Spinal cord (tissue), 10 donors: ENCODE measurements at places on chromosomes 1 and 21.

GRCh38 chr1:47201179-47201578 lies 11.3 kb upstream of the PDZK1IP1 start:
- DNase-seq: no peak

- no peak for DNase-seq
These were observed at the start of gene CLDN14 for GRCh38 chr21:36479415-36480402. CLDN14 (minus strand) TSS chr21:36480122; CDS start chr21:36461695, 18,427 bp downstream.

DNA sequence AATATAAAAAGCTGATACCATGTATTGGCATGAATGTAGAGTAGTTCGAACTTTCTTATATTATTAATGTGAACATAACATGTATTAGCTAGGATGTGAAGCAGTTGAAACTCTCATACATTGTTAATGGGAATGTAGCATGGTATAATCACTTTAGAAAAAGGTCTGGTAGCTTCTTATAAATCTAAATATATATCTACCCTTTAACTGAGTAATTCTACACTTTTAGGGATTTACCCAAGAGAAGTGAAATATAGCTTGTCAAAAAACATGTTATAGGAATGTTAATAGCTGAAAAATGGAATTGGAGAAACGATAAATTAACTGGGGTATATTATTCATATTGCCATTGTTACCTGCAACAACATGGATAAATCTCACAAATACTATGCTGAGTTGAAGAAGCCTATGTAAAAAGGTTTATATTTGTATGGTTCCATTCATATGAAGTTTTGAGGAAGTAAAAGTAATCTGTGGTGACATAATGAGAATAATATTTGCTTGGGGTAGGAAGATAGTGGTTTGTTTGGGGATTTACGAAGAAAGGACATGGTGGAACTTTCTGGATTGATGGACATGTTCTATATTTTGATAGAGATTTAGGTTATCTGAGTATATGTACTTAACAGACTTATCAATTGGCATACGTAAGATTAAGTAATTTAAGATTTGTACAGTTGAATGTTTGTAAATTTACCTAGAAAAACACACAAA lies 76.6 kb downstream of the MAST2 start:
- no peak for DNase-seq

DNA sequence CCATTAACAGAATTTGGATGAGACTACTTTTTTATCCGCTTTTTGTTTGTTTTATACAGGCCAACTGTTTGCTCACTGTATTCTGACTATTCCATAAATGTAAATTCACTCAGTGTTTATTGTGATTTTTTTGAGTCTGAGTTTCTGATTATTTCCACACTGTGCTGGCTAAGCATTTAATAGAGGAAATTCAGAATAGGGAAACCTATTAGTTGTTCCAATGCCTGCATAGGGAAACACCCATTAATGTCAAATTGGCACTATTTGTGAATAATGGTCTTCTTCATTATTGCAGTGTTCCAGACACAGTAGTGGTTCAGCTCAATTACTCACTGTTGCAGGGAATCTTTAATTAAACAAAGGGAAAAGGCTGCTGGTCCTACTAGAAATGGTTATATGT lies 174.7 kb upstream of the SGIP1 start:
- DNase-seq: peak; percentile 91

DNA sequence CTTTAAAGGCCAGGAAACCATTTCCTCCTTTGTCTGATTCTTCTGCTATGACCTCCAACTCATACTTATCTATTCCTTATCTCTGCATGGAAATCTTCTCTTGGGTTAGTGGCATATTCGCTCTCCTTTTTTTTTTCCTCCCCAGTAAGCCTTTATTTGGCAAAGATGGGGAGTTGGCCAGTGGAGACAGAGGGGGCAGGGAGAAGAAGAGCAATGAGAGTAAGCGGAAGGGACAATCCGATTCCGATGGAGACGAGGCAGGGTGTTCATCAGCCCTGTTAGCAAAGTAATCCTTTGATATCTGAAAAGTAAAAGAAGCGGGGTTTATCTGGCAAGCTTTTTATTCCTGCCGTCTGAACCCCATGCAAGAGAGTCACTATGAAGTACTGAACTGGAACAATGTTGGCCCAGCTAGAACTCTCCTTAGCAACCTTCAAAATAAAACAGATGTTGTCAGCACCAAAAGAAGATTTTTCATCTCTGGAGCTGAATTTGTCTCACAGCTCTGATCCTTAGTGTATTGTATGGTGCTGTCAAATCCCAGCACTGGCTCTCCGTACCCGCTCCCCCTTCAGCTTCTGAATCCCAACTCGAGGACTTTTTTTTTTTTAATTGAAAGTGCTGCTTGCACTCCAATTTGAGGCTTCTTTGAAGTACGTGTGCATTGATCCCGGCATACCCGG lies 40.9 kb downstream of the PTGFRN start:
- no peak for DNase-seq

DNA sequence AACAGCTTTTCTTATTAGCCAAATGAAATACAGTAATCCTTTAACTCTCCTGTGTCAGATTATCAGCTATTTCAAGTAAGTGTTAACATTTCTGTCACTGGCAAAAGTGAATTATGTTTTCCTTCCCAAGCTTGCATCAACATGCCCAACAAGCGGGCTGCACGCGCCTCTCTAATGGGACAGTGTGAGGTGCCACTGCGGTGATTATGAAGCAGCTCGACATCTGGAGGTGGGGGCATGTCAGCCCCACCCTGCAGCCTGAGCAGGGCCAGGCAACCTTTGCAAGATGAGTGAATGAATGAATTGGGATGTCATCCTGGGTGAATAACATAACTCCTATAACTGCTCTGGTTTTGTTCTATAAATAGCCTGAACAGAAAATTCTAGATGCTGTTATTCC lies 301.4 kb downstream of the ZNF326 start:
- DNase-seq: no peak

DNA sequence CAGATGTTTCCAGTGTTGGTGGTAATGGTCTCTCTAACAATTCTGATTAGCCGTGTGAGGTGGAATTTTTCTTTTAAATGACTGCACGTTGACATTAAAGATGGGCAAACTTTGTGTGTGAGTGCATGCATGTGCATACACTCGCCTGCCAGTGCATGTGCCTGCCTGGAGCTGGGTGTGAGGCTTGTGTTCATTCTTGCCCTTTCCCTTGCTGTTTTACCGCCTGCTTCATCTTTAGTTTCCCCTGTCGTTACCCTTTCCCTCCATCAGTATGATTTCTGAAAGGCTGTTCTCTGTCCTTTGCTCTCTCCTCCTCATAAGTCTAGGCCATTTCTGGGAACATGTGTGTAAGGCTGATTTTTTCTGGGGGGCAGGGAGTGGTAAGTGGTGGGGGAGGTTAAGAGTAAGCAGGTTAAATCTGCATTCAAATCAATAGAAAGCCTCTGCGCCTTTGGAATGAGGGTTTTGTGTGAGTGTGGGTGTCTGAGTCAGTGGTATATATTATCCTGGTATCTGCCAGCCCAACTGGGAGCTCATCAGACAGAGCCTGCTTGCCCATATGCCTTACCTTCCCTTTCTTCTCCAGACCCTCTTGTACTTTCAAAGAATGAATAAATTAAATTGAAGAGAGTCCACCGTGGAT lies 112.5 kb downstream of the PBX1 start:
- peak; percentile 40 for DNase-seq

DNA sequence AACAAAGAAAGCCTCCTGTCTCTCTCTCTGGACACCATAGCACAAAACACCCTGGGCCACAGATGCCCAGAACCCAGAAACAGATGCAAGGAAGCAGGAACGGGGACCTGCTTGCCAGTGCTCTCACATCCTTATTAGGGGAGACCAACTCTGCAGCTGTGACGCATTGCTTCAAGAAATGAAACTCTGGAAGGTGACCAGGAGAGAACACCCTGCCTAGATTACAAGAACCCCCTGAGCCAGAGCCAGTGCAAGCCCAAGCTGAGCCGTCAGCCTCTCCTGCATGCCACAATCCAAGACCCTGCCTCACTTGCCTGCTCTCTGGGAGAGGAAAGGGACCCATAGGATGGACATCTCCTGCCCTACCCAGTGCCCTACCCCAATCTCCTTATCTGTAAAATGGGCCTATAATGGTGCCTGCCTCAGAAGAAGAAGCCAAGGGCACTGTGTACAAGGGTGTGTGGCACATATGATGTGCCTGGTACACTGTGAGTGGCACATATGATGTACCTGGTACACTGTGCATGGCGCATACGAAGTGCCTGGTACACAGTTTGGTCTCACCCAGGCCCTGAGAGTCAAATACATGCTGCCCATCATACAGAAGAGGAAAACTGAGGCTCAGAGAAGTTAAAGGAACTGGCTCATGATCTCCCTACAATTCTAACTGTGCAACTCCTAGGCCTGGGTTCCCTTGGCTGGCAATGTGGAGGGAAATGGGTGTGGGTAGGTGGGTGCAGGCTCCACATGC lies 16.8 kb upstream of the FAM131C start:
- DNase-seq: no peak

GRCh38 chr1:159122005-159122621 lies 45.5 kb upstream of the AIM2 start:
- no peak for DNase-seq

DNA sequence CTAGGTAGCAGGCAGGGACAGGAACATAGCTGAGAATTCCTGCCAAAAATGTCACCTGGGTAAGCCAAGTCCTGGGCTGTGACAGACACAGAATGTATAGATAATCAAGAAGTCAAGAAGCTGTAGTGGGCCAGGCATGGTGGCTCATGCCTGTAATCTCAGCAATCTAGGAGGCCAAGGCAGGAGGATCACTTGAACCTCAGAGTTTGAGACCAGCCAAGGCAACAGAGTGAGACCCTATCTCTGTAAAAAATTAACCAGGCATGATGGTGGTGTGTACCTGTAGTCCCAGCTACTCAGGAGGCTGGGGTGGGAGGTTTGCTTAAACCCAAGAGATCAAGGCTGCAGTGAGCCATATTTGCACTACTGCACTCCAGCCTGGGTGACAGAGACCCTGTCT lies 3.3 kb upstream of the ALG14 start:
- no peak for DNase-seq

DNA sequence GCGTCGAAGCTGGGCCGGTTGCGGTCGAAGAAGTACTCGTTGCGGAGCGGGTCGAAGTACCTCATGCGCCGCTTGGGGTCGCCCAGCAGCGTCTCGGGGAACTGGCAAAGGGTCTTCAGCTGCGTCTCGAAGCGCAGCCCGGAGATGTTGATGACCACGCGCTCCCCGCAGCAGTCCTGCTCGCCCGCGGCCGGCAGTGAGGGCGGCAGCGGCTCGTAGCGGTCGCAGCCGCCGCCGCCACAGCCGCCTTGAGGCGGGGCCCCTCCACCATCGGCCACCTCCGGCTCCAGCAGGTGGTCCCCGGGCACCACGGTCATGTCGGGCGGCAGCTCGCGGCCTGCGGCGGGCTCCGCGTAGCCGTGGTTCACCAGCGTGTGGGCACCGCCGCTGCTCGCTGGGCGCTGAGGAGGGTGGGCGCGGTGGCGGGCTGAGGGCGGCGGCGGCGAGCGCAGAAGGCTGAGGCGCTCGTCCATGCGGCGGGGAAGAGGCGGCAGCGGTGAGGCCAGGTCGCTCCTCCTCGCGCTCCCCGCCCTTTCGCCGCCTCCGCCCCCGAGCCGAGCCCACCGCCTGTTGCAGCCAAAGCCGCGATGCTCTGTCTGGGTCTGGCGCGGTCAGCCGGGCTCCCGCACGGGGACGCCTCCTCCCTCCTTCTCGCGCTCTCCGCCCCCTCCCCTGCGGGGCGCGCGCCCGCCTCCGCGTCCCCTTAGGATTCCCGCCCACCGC lies at the start of gene KCNA3:
Gene KCNA3 (minus strand): TSS at position 604 of the 723 bp plus-strand sequence. CDS start 131 bp downstream, at position 473.
- peak; percentile 95 for DNase-seq

GRCh38 chr1:2637442-2638145 lies 4.8 kb upstream of the MMEL1 start:
- no peak for DNase-seq

DNA sequence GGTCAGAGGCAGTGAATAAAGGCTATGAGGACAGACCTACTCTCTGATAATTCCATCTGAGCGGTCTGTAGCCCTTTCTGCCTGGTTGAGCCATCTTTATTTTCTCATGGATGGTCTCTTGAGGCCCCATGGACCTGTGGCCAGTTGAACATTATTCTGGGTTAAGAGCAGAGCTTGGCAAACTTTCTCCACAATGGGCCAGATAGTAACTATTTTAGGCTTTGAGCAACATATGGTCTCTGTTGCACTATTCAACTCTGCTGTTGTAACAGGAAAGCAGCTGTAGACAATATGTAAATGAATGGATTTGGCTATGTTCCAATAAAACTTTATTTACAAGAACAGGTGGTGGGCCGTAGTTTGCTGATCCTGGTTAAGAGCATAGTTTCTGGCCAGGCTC lies 62.7 kb downstream of the KAZN start:
- peak; percentile 32 for DNase-seq

GRCh38 chr1:182246783-182247182 lies 144.8 kb downstream of the GLUL start:
- no peak for DNase-seq

GRCh38 chr1:8162168-8162567 lies 136.1 kb upstream of the ERRFI1 start:
- no peak for DNase-seq

- DNase-seq: no peak
These were observed 22.1 kb downstream of the SSX2IP start for GRCh38 chr1:84668185-84668584.

- peak; percentile 62 for DNase-seq
These were observed 29.6 kb upstream of the RGS16 start for GRCh38 chr1:182633657-182634281.

DNA sequence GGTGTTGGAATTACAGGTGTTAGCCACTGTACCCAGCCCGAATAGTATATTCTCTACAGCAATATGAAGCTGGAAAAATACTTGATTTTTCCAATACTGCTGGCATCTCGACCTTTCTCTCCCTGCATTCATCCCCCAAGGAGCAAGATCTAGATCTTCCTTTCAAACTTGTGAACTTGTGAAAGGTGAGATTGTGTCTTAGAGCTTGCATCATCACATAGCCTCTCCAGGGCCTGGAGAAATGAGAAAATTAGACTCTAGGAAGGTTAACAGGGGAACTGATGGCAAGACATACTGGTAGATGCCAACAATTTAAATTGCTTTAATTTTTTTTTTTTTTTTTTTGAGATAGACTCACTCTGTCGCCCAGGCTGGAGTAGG lies 2.1 kb downstream of the PRUNE1 start:
- no peak for DNase-seq

- no peak for DNase-seq
These were observed 47.4 kb upstream of the DOCK7 start for GRCh38 chr1:62735491-62736171.

- DNase-seq: no peak
These were observed 28.7 kb downstream of the NPHS2 start for GRCh38 chr1:179547021-179547535.

DNA sequence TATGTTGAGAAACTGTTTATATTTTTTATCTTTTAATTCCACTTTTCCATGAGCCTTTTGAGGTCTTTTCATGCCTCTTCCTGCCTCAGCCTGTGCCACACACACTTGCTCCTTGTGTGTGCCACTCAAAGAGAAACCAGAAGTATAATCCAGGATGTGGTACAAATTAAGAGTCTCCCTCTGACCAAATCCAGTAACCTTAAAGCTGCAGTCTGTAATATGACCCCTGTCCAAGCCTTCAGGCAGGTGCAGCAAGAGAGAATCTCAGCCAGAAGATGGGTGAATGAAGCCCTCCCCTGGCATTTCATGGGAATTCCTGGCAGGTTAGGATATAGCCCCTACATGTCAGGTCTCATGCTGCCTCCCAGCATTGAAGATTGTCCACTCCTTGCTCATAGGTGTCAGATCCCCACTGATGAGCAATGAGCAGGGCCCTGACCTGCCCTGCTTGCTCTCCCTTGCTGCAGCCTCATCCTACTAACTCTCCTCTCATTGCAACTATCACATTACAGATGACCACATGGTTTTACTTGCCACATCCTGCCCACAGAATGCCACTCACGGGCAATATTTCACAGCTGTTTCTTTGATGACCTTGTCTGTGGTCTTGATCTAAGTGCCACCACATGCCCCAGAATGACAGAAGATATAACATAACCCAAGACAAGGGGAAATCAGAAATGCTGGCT lies 169.3 kb downstream of the SEC16B start:
- DNase-seq: no peak

GRCh38 chr21:32346951-32347350 lies 45.9 kb downstream of the URB1 start:
- DNase-seq: no peak
